ENCODE measurements at places on chromosomes 1 and 21.

GRCh38 chr1:151156515-151156819, at the start of gene TNFAIP8L2:
Gene TNFAIP8L2 (plus strand): TSS chr1:151156649. CDS start chr1:151158698, 2,049 bp downstream.
- peak; percentile 76 for DNase-seq

DNA sequence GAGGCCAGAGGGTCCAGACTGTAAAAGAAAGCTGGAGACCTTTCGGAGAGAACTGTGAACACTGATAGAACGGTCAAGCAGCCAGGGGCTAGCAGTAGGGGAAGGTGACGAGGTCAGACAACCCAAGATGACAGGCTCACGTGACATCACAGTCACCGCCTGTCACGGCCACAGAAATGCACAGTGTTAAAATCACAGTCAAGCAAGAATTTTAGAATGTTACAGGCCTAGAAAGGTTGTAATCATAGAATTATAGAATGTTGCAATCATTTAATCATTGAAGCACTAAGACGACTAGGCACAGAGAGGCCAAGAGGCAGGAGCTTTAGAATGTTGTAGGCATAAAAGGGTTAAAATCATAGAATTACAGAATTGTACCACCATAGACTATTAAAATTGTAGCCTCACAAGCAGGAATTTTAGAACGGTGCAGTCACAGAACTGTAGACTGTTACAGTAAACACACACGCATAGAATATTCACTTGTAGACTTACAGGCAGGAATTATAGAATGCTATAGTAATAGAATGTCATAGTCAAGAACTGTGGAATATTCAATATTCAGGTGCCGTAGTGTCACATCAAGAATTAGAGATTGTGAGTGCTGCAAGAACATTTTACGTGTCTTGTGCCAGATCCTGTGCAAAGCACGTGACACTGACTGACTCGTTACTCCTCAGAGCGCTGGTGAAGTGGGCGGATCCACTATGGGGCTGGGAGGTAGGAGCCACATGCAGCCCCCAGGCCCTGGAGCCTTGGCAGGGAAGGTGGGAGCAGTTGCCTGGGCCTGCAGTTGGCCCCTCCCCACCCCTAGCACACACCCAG, 118.1 kb downstream of the EPHB2 start:
- no peak for DNase-seq

DNA sequence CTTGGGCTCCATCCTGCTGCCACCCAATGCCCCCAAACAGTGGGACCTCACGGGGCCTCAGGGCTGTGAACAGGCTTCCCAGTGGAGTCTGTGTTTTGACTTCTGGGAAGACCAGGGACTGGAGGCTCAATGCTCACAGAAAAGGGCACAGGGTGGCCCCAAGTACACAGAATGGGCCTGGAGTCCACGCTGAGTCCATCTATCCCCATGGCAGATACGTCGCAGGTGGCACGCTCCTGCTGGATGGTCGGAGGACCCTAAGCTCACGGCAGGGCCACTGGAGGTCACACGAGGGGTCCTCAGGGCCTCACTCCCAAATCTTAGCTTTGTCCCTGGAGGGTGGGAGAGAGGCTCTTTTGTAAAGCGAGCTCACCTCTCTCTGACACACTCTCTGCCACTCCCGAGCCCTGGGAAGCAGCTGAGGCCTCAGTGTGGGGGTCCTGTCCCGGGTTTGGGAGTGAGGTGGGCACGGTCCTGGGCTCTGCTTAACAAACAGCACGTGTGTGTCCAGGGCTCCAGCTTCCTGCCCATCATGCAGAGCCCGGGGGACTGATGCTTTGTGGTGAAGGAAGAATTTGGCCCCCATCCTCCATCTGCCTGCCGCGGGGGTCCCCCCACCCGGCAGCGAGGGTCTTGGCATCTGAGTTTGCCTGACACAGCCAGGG, 27.2 kb upstream of the TTC34 start:
- DNase-seq = no peak

DNA sequence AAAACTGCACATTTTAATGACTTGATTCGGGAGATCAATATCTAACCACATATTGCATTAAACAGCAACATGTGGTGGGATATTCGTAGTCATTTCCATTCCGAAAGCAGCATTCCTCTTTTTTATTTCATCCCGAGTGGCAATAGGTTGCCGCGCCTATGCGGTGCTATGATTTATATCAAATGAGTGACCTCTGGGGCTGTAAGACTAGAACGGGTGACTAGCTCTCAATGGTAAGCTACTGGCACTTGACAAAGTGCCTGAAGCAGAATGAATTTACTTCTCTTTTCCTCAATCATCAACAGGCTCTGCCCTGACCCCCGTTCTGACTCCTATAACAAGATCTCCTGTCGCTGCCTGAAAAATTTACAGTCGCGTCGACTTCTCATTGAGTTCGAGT, 162.3 kb downstream of the ZNF281 start:
- DNase-seq = no peak

DNA sequence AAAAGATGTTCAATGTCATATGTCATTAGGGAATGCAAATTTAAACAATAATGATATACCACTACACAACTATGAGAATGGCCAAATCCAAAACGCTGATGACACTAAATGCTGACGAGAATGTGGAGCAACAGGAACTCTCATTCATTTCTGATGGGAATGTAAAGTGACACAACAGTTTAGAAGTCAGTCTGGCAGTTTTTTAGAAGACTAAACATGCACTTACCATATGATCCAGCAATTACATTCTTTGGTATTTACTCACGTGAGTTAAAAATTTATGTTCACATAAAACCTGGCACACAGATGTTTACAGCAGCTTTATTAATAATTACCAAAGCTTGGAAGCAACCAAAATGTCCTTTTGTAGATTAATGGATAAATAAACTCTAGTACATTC, 110.4 kb upstream of the C1orf21 start:
- DNase-seq = no peak

DNA sequence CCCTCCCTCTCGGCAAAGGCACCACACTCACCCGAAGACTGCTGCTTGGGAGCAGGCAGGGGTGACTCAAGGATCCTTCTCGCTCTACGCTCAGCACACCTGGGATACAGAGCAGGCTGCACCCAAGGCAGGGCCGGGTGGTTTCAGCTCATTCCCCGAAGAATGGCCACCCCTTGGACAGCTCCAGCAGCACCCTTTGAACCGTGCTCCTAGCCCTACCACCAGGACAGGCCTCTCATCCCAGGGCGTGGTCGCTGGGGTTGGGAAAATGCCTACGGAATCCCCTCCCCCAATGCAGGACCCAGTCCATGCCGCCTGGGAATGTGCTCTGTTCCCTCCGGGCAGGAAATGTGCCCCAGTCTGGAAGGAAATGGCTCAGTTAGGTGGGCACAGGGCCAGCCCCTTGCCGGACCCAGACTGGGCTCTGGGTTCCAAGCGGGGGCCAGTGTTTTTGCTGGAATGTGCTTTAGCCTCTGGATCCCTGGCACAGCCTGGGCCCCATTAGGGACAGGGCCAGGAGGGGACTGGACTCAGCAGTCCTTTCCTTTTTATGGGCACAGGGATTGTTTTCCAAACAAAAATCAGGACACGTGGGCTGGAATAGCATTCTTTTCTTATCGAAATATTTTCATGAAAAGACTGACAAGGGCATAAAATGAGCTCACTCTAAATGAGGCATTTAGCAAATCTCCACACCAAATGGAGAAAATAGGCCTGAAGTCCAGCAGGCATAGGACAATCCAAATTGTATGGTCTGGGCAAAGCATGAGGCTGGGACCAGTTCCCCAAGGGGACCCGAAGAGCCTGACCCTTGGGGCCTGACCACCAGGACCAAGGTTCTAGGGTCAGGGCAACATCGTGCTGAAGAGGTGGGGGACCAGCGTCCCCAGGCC, 7.3 kb downstream of the TMEM82 start:
- DNase-seq = no peak

DNA sequence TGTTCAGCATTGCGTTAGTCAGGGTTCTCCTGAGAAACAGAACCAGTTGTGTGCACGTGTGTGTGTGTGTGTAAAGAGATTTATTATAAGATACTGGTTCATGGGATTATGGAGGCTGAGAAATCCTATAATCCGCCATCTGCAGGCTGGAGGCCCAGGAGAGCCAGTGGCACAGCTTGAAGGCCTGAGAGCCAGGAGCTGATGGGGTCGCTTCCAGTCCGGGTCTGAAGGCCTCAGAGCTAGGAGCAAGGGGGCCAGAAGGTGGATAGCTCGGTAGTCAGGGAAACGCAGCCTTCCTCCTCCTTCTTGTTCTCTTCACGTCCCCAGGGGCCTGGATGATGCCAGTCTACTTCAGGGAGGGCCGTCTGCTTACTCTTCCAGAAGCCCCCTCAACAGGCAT, 37.7 kb downstream of the FAAP20 start:
- DNase-seq = no peak

GRCh38 chr21:41006636-41007035, 159.7 kb upstream of the DSCAM start:
- DNase-seq = no peak

All from activated T-cell treated with anti-CD3 and anti-CD28 coated beads, Interleukin-2, amount 50 U/mL, for 1 hour (primary cell).